ENCODE measurements at places on chromosomes 6 and 20.

- H3K4me3 ChIP-seq = no peak overlapping the region
- no peaks in the 10 kb centered on the region for H3K27me3 ChIP-seq
- H3K27ac ChIP-seq = no peak overlapping the region
- no peak for DNase-seq
- H3K4me1 ChIP-seq = peaks cover 23% of the 10 kb centered on the region
Observed at GRCh38 chr6:85395746-85396145, 54.1 kb upstream of the NT5E start.

DNA sequence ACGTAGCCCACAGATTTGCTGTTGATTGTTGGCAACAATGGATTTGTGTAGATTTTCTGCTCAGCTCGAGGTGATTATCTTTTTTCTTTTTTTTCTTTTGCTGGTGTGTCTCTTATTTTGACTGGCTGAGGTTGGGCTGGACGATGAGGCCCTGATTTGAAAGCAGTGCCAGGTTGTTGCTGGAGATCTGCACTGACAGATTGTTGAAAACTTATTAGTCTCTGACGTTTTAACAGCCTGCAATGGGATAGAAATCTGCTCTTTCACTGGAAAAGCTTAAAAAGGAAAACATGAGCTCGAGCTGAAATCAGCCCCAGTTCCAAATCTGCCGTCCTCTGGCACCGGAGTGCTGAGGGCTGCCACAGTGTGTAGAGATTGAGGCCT, 87.7 kb downstream of the PDE7B start:
- no peak for DNase-seq
- no peak overlapping the region for H3K27ac ChIP-seq
- H3K4me1 ChIP-seq = peaks cover 20% of the 10 kb centered on the region
- no peaks in the 10 kb centered on the region for H3K36me3 ChIP-seq

- no peak overlapping the region for H3K4me3 ChIP-seq
- H3K27me3 ChIP-seq = no peaks in the 10 kb centered on the region
- H3K27ac ChIP-seq = no peak overlapping the region
- H3K4me1 ChIP-seq = no peaks in the 10 kb centered on the region
Observed at GRCh38 chr20:60642541-60642940, 609.5 kb upstream of the CDH4 start.

GRCh38 chr6:99951016-99951805, 42.8 kb downstream of the MCHR2 start:
- H3K27ac ChIP-seq = no peak overlapping the region
- no peaks in the 10 kb centered on the region for H3K4me1 ChIP-seq
- no peaks in the 10 kb centered on the region for H3K36me3 ChIP-seq
- no peak overlapping the region for H3K4me3 ChIP-seq
- no peaks in the 10 kb centered on the region for H3K27me3 ChIP-seq
